ENCODE measurements at places on chromosomes 3 and 15.

DNA sequence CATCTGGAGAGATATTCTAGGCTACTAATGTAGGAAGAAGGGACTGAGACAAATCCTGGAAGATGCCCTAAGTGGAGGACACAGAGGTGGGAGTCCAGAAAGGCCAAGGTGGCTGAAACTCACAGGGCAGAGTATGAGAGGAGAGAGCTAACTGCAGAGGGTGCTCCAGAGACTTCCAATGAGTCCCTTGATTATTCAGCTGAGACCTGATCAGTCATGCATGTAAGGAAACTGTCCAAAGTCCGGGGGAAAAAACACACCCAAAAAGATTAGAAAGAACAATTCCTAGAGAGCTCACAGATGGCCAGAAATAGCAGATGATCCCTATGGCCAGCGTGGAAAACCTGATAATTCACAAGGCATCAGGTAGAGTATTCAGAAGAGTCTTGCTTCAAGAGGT lies 18.7 kb upstream of the FOXP1 start:
- ATAC-seq: no peak

DNA sequence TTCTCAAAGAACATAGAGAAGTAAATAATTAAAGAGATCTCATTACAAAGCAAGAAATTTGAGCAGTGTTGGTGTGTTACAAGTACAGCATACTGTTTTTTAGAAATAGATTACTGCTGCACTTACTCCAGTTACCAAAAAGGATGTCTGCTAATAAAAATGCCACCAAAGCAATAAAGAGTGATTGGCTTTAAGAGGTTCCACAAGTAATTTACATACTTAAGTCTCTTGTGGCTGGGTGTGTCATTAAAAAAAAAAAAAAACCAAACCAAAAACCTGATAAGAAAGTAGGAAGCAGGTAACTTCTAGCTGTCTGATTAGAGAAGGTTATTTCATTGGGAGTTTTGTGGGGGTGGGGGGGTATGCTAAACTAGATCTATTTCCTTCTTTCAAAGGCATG lies 15.2 kb downstream of the RAB11A start:
- peak; percentile 64 for ATAC-seq

GRCh38 chr3:168511428-168512014 lies 415.8 kb upstream of the GOLIM4 start:
- no peak for ATAC-seq

DNA sequence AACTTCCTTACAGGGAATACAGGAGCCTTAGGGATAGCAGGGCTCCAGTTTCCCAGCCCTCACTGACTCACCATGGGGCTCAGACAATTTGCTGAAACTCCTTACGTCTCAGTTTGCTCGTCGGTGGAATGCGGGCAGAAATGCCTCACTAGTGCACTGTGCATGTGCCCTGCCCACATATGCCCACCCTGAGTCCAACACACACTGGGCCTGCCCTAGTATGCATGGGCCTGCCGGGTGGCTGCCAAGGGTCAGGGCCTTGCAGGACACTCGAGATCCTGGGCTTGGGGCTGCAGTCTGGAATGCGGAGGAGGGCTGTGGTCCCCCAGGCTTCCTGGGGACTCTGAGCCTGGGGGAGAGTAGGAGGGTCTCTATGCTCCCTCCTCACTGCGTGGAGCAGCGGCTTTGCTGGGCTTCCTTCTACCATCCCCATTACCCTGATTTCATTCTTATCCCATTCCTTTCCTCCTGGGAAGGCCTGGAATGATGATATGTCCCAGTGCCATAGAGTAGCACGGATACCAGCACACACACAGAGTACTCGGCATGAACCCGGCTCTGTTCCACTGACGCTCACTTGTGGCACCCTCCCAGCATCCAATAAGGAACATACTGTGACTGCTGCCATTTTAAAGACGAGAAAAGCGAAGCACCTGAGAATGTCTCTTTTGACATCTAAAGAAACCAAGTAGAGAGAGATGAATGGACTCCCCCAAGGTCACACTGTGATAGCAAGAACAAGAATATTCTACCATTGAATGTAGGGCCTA lies 124.2 kb downstream of the ASB7 start:
- no peak for ATAC-seq

DNA sequence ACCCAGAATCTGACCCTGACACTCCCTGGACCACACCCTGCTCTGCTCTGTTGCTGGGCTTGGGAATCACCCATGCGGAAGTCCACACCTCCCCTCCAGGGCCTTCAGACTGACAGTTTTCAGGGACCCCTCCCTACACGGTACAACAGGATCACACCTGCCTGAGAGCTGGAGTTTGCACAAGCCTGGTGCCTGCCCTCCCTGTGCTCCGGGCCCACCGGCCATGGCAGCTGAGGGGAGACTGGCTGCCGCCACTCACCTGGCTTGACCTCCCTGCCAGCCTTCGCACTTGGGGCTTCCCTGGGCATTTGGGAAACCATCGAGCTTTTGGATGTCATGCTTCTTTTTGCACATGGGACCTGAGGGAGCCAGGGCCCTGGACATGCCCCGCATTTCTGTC lies 95.9 kb upstream of the ANKRD34C start:
- no peak for ATAC-seq

GRCh38 chr15:57646087-57646486 lies 54.4 kb downstream of the MYZAP start:
- no peak for ATAC-seq

DNA sequence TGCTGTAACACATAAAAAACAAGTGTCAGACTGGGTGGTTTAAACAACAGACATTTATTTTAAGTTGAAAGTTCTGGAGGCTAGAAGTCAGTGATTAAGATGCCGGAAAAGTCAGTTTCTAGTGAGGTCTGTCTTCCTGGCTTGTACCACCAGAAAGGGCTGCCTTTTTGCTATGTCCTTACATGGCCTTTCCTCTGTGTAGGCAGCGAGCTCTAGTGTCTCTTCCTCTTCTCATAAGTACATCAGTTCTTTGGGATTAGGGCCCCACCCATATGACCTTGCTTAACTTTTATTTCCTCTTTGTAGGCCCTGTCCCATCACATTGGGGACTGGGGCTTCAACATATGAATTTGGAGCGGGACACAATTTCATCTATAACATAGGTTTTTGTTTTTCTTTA lies 128.0 kb downstream of the BBX start:
- ATAC-seq: peak; percentile 61

GRCh38 chr3:149575961-149576564 lies 81.8 kb downstream of the WWTR1 start:
- ATAC-seq: no peak

GRCh38 chr15:63121382-63122001 lies at the start of gene LACTB:
Gene LACTB (plus strand): TSS chr15:63121861. CDS start chr15:63121872, 11 bp downstream.
- peak; percentile 94 for ATAC-seq

- ATAC-seq: no peak
Measured at GRCh38 chr3:182183716-182184430, 472.1 kb downstream of the SOX2 start.

GRCh38 chr15:72193836-72194396 lies 3.7 kb downstream of the GRAMD2A start:
- ATAC-seq: no peak

DNA sequence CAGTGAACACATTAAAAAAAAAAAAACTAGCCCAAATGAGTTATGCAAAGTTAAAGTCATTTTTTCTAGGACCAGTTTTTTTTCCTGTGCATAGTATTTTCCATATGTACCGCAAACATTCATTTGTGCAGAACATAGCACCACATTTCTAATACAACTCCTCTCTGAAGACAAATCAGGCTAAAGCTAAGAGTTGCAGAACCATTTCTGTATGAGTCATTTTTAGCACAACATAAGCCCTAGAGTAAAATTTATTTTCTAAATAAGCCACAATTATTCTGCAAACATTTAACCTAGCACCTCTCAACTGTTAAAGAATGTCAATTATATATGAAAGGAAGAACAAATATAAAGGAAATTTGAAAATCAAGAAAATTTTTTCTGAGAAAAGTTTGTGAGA lies 375.8 kb downstream of the TIGIT start:
- ATAC-seq: no peak

DNA sequence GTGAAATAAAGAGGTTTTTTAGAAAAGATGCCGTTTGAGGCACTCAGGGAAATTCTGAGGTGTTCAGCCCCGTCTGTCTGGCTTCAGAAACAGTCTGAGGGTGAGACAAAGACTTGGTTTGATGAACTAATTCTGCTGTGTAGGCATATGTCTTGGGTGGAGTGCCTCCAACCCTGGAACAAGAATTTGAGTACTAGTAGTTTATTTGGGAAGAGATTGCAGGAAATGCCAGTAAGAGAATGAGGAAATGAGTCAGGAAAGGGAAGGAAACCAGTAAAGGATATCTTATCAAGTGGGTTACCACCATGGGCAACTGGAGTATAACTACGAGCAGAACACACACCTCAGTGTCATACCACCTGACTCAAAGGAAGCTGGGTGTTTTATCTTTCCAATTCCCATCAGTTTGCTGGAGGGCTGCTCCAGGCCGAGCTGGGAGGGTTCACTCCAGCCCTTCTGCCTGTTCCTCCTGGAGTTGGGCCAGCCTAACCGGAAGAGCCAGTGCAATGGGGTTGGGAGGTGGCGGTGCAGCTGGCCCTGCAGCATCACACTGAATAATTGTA lies 75.3 kb downstream of the TGFBR2 start:
- ATAC-seq: no peak

Data from stimulated activated memory B cell treated with anti-CD40 and anti-IgM and Interleukin-4, amounts not matched to agents 10 μg/mL and 1 μg/mL and 100 μg/mL, for 72 hours (primary cell).